ENCODE measurements at places on chromosomes 1 and 21. TPM values are rescaled to one million over a fixed set of nuclear protein-coding genes. Genes with fewer than 3 reads are reported as not detected.

TNFRSF14 gene
- total RNA-seq: 19.2 TPM

NEGR1 gene
- 92.3 TPM for total RNA-seq

HSD17B7 gene
- 26.4 TPM for total RNA-seq

SYNC gene
- total RNA-seq: 22.4 TPM

MAN1C1 gene
- 18.2 TPM for total RNA-seq

ITLN2 gene
- total RNA-seq: not detected

VANGL2 gene
- 4.1 TPM for total RNA-seq

GREM2 gene
- 4.7 TPM for total RNA-seq

UBL4B gene
- not detected for total RNA-seq

OR2M3 gene
- total RNA-seq: not detected

KRTAP20-1 gene
- not detected for total RNA-seq

CLCA4 gene
- 38.1 TPM for total RNA-seq

PLCH2 gene
- 7.0 TPM for total RNA-seq

CFHR2 gene
- not detected for total RNA-seq

TTC22 gene
- total RNA-seq: 2.1 TPM

GRHL3 gene
- 15.1 TPM for total RNA-seq

KCNJ6 gene
- total RNA-seq: 0.26 TPM

DSTYK gene
- total RNA-seq: 15.5 TPM

NTMT2 gene
- total RNA-seq: 0.48 TPM

ZBTB8B gene
- 0.79 TPM for total RNA-seq

PIP5K1A gene
- total RNA-seq: 77.0 TPM

PRELP gene
- 6.3 TPM for total RNA-seq

INSRR gene
- 0.11 TPM for total RNA-seq

UBE2U gene
- total RNA-seq: not detected

ARHGAP30 gene
- total RNA-seq: 2.9 TPM

TSPEAR gene
- total RNA-seq: 0.21 TPM

ZNF684 gene
- total RNA-seq: 9.9 TPM

HEYL gene
- 7.9 TPM for total RNA-seq

IL6R gene
- total RNA-seq: 8.1 TPM

KCNE2 gene
- total RNA-seq: not detected

CFAP126 gene
- not detected for total RNA-seq

CSF3R gene
- total RNA-seq: 5.3 TPM

KPRP gene
- total RNA-seq: not detected

TFF2 gene
- not detected for total RNA-seq

JAM2 gene
- total RNA-seq: 62.1 TPM

NPPA gene
- total RNA-seq: not detected

LAMC2 gene
- 4.3 TPM for total RNA-seq

AKR7A2 gene
- total RNA-seq: 45.6 TPM

KRTAP19-3 gene
- not detected for total RNA-seq

PTP4A2 gene
- 462 TPM for total RNA-seq
